ENCODE measurements at places on chromosomes 16 and 17.

DNA sequence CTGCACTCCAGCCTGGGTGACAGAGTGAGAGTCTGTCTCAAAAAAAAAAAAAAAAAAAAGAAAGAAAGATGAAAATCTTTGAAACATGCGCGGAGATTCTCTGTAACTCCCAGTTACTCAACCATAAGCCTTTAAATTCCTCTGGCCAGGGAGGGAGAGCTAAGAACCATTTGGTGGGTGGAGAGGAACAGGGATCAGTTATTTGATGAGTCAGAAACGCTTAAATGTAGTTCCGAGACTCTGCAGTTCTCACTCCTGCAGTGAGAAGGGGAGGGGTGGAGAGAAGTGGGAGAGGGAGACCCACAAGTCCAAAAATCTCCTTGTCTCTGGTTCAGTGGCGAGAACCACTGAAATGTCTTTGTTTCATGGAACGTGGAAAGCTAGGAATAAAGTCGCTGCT lies 266.7 kb downstream of the SOX9 start:
- no peak for DNase-seq

- no peak for DNase-seq
These were observed 21.4 kb upstream of the SLC46A1 start for GRCh38 chr17:28427371-28427770.

DNA sequence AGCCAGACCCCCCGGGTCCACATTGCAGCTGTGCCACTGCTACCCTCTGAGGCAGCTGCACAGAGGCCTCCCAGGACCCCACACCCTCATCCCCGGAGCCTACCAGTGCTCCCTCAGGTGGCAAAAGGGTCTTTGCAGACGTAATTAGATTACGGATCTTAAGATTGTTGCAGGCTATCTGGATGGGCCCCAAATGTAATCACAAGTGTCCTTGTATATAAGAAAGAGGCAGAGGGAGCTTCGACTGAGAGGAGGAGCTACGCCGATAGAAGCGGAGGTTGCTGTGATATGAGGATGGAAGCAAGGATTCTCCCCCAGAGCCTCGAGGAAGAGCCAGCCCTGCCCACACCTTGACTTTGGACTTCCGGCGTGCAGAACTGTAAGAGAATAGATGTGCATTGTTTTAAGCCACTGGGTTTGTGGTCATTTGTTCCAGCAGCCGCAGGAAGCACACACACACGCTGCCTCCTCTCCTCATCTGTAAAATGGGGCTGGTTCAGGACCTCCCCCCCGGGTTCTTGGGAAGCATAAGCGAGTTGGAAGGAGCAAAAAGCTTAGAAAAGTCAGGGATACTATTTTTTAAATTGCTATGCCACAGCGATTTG lies 10.5 kb upstream of the RAI1 start:
- DNase-seq: no peak

DNA sequence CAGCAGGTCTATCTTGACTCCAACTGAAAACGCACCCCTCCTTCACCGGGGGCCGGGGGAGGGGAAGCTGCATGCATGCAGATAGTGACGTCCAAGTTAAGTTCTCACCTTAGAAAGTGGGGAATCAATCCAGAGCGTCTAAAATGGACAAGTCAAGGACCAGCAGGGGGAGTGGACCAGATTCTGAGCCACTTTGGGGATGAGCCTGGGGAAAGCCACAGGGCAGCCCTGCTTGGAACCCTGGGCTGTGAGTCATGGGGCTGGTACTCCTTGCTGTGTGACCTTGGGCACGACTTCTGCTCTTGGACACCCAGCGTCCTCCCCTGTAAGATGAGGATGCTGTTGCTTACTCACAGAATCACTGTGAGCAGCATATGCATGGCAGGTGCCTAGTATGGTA lies 9.1 kb downstream of the TNFRSF13B start:
- DNase-seq: no peak

- no peak for DNase-seq
These were observed 6.3 kb downstream of the PDF start for GRCh38 chr16:69324013-69324531.

GRCh38 chr16:64167936-64168335 lies 953.9 kb downstream of the CDH11 start:
- no peak for DNase-seq

DNA sequence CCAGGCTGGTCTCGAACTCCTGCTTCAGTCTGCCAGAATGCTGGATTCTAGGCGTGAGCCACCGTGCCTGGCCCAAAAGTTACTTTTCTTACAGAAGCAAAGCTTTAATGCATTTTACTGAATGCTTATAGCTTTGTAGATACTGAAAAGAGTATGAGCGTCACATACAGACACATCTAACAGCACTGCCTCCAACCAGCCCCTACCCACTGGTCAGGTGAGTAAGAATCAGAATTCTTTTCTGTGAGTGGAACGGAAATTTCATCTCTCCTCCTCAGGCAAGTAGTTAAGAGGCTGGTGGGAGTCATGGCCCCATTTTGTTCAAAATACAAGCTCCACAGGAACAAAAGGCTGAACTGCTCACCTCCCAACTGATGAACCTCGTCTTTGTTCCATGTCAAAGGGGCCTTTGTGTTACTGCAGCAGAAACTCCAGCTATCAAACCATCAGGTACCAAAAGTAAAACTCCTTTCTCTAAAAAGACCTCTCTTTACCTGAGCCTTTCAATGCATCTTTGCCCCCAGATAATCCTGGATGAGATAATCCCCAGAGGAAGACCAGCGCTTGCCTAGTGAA lies 92.4 kb upstream of the RPH3AL start:
- DNase-seq: no peak

GRCh38 chr17:15466131-15466530 lies 1.3 kb downstream of the CDRT4 start:
- no peak for DNase-seq

DNA sequence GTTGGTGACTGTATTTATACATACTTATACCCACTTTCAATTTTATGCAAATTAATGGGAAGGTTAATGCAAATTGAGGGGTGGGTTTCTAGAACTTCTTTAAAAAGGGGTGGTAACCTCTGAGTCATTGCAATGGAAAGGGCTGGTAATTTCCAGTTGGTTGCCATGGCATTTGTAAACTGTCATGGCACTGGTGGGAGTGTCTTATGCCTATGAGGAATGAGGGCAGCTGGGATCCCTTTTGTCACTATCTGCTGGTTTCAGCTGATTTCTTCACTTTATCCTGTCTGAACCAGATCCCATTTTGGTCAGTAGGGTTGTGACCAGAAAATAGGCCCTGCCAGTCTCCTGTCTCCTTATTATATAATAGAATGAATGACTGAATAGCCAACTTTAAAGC lies 1006.7 kb upstream of the GOT2 start:
- no peak for DNase-seq

- no peak for DNase-seq
These were observed 3.5 kb downstream of the GDPD1 start for GRCh38 chr17:59223813-59224212.

- no peak for DNase-seq
These were observed 36.9 kb downstream of the ERN1 start for GRCh38 chr17:64092952-64093451.
